ENCODE measurements at places on chromosomes 16 and 17.

- DNase-seq = peak; percentile 60
These were observed 6.8 kb downstream of the KIFC3 start for GRCh38 chr16:57795431-57795878.

DNA sequence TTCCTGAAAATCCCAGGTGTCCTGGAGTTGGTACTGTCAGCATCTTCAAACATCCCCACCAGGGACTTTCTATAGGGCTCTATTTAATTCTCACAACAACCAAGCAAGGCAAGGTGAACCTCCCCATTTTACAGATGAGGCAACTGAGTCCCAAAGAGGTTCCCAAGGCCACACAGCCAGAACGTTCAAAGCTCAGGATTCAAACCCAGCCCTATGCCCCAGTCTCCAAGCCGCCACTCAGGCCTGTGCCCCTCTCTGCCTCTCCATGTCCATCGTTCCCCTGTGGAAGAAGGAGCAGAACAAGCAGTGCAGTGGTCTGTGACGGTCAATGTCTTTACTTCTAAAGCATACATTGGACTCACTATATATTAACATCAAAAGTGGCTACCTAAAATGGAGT is 6.1 kb downstream of the ZNF319 start:
- DNase-seq = no peak

DNA sequence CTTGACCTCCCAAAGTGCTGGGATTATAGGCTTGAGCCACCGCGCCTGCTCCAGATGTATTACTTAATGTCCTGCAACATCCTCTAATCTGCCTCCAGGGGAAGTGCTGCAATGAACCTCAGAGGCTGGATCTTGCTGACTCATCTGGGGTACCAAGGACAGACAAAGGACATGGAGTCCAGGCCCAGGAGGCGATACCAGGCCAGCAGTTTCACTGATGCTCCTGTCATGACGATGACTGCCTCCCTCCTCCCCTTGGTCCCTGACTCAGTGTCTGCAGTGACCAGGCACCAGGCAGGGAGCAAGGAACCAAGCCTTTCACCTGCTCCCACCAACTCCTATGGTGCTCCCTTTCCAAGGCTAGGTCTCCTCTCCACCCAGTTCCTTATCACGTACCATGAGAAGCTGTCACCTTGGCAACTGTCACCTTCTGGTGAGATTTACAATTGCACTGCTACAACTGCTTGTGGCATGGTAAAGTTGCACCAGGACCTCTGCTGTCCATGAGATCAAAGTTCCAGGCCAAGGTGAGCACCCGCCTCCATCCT is 21.6 kb upstream of the PHOSPHO1 start:
- DNase-seq = peak; percentile 39

DNA sequence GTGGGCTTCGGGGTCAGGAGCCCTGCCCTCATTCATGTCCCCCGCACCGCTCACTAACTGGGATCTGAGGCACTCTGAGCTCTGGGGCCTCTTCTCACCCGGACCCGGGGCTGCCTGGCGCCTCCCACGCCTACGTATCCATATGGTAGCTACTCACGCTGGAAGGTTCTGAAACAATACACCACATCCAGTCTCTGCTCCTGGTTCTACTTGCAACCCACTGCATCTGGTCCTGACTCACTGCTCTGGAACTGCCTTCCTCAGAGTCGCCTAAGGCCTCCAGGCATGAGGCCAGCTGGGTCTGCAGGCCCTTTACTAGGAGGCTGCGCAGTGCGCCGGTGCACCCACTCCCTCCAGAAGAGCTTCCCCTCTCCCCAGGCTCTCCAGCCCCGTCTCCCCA is 18.1 kb downstream of the USP36 start:
- DNase-seq = peak; percentile 91

- no peak for DNase-seq
These were observed 436.2 kb upstream of the ZFHX3 start for GRCh38 chr16:73483934-73484711.

GRCh38 chr17:21510686-21511362 is 134.7 kb downstream of the KCNJ12 start:
- no peak for DNase-seq

GRCh38 chr17:45904866-45905265 is 10.5 kb downstream of the MAPT start:
- DNase-seq = no peak

DNA sequence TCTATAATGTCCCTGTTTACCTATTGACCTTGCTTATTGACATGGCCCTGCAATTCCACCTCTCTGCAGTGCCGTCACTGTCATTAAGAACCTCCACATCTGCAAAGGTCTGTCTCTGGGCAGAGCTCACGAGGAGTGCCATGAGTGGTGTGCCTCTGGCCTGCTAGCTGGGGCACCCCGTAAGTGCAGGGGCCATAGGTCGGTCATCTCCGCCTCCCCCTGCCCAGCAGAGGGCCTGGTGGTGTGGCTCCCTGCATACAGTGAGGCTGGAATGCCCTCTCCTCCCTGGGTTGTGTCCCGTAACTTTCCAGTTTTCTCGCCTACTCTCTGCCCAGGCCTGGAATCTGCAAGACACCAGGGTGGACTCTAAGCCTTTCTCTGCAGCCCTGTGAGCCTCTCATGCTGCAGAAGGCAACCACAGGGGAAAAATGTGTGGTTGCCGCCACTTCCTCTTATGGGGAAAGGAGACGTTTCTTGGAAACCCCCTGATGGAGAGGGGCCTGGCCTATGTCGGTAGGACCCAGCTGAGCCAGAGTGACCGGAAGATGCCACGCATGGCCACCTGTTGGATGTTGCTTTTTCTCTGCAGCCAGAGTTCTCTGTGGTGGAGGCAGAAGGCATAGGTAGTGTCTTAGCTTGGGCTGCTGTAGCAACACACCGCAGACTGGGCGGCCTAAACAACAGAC is 2.7 kb upstream of the SNX20 start:
- no peak for DNase-seq

GRCh38 chr17:39999067-39999466 is 16.2 kb upstream of the CSF3 start:
- no peak for DNase-seq

GRCh38 chr16:12145918-12146317 is 169.4 kb downstream of the SNX29 start:
- no peak for DNase-seq

GRCh38 chr16:1414532-1415260 is at the start of gene UNKL:
Gene UNKL (minus strand): TSS chr16:1414704. CDS start chr16:1414691, 13 bp downstream.
- peak; percentile 96 for DNase-seq

GRCh38 chr16:53121043-53121620 is 66.3 kb downstream of the CHD9 start:
- no peak for DNase-seq

GRCh38 chr17:32927724-32928585 is at the start of gene TMEM98:
Gene TMEM98 (plus strand): TSS chr17:32928153. CDS start chr17:32931529, 3,376 bp downstream.
- peak; percentile 74 for DNase-seq

GRCh38 chr17:28892024-28892423 is 5.5 kb downstream of the FLOT2 start:
- DNase-seq = no peak

GRCh38 chr17:68418876-68419275 is 38.4 kb downstream of the WIPI1 start:
- no peak for DNase-seq

DNA sequence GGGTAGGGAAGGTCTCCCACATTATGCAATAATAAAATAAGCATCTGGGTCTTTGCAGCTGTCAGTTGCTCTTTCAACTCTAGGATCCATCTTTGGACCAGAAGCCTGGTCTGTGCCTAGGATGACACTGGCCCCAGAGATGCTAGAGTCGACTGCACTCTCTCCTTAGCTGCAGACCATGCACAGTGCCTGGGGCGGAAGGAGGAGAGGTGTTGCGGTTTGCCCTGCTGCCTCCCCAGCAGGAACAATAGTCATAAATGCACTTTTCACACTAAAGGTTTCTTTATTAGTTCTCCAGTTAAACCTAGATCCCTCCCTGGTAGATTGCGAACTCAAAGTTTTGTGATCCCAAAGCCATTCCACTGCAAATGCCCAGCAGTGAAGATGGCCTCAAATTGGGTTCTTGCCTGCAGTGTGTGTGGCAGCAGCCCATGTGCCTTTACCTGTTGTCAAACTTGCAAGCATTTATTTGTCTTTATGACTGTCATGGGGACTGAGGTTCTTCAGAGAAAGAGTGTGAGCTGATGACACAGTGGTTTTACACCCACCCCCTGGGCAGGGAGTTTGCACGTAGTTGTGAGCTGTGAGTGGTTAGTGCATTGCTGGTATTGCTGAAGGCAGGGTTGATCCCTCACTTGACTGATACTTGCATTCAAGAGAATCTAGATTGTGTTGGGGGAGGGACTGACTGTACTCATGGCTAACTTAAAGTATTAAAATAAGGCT is 10.3 kb downstream of the ATXN1L start:
- DNase-seq = no peak

GRCh38 chr17:5033352-5034015 is 1.7 kb downstream of the SLC52A1 start:
- DNase-seq = no peak

DNA sequence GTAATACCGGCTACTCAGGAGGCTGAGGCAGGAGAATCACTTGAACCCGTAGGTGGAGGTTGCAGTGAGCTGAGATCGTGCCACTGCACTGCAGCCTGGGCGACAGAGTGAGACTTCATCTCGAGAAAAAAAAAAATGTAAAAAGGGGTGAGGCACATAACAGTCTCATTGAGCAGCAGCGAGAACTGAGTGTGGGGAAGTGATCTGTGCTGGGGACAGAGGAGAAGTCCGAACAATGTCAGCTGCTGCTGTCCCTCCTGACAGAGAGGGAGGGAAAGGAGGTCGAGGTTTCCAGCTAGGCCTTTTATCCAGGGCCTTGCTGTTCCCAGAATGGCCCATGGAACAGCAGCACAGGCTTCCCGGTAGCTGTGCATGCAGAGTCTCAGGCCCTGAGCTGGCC is 14.0 kb downstream of the C16orf74 start:
- DNase-seq = no peak

GRCh38 chr16:23195366-23195978 is 12.9 kb downstream of the SCNN1G start:
- DNase-seq = no peak

DNA sequence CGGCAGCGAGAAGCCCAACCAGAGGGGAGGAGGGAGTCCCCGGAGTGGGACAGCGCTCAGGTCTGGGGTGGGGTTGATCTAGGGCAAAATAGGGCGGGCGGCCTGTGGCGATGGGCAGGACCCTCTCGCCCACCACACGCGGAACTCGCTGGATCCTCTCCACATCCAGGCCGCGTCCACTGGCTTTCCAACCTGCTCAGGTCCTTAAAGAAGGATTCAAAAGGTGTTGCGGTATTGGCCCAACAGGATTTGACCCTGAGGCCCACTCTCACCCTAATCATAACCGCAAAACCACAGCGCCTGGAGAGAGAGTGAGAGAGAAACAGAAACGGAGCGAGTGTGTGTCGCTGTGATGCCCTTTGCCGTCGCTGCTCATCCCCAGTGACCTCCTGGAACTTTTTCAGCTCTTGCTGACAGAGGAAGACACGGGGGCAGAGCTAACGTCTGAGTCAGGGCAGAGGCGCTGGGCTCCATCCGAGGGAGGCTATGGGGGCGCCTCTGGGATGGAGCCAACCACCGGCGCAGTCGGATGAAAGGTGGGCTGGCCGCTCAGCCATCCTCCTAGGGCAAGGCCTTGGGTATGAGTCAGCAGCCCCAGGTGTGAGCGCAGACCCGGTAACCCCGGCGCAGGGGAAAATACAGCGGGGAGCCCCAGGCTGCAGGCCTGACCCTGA is 16.7 kb upstream of the OR1F1 start:
- peak; percentile 14 for DNase-seq

- DNase-seq = peak; percentile 39
These were observed 165.6 kb downstream of the SPECC1 start for GRCh38 chr17:20174588-20175265.

DNA sequence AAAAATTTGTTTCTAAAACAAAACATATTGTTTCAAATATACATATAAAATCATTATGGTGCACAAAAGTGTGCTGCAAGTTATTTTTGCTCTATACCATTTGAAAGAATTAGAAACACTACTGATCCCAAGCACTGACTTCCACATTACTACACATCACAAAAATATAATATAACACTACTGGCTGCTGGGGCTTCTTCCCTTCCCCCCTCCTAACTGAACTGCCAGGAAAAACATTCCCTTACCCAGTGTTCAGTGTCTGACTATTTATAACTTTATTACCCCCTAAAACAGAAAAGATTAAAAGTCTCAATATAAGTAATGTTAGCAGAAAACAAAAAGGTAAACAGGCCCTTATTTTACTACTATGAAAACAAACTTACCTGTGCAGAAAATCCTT is 36.9 kb downstream of the GPATCH8 start:
- no peak for DNase-seq

DNA sequence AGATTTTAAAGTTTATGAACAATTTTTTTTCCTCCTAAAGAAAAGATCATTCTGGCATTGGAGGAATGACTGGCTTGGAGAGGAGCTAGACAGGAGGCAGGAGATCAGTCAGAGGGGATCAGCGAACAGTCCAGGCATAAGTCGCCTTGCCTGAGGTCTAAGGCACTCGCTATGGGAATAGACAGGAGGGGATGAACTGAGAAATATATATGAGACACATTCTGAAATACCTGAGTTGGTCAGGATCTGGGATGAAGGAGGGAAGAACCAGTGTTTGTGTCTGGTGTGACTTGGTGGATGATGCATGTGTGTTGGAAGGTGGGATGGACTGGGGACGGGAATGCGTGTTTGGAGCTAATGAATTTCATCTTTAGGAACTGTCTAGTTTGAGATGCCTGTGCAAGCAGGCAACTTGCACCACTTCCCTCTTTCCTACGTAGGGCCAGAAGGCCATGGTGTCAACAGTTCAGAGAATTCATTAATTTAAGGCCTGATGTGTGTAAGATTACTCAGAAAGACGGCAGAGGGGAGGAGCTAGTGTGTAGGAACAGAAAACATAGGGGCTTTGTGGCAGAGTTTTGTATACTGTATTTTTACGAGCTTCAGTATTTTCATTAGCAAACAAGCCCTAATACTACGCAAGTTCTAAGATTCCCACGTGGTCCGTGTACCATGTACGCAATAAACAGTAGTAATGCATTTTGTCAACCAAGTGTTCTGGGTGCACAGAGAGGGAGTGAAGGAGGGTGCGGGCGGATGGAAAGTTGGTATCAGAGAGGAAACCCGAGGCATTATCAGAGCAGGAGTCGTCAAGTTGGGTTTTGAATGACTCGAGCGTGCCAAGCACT is 825 bp downstream of the HEATR6 start:
- DNase-seq = peak; percentile 16

- DNase-seq = no peak
These were observed 1.5 kb upstream of the ENGASE start for GRCh38 chr17:79073016-79073705.

- DNase-seq = no peak
These were observed 81.6 kb downstream of the CACNG1 start for GRCh38 chr17:67125924-67126323.

DNA sequence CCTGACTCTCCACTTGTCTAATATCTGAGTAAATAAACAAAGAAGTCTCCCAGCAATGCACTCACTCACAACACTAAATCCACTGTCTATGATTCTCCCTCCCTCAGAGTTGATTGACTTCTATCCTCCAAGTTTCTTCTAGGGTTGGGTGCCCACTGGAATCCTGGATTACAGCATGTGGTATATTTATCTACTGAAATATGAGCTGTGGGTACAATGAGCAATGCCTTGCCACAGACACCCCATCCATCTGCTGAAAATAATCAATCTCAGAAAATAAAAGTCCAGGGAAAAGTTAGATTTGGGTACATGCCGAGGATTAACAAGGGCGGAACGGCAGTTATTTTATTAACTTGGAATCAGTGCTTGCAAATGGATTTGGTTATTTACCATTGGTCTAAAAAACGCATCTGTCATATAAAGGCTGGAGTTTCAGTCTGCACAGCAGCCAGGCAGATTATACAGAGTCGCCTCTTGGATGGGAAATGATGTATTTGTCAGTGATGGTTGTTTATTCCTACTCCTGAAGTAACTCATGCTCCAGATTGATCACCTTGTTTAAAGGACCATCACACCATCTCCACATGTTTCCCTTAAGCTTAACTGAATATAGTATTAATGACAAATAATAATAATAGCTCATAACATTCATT is 193.9 kb upstream of the SOX9 start:
- DNase-seq = no peak
